ENCODE measurements at places on chromosomes 5 and 9. TPM values are rescaled to one million over a fixed set of nuclear protein-coding genes. Genes with fewer than 3 reads are reported as not detected.

- no peak for DNase-seq
These were observed 79.4 kb upstream of the RASEF start for GRCh38 chr9:83142389-83142788.

DNA sequence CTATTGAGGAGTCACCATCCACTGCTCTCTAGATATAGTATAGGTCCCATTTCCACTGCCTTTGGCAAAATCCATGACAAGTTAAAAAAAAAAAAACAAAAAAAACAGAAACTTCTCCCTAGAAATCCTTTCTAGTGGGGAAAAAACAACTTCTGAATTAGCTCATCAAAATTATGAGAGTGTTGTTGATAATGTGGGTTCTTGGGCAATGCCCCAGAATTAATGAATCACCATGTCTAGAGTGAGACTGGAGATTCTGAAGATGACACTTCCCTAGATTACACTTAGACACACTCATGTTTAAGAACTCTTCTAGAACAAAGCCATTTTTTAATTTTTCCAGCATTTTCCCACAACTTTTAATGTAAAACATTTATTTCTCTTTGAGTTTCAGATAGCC is 728.0 kb upstream of the C9orf72 start:
- DNase-seq, result no peak

DNA sequence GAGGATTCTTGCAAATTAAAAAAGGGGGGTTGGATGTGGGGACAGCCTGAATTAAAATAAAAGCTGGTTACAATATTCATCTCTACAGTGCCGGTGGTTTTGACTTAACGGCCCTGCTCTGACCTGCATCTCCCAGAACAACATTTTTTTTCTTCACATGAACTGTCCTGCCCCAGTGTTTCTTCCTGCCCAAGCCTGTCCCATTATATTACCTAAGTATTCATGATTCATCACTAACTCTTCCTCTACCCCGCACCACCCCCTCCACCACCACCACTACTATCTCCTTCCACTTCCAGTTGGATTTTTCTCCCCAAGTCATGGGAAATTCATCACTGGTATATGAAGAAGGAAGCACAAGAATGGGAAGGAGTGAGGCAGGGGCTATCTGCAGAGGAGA is 90.1 kb downstream of the ZFAND5 start:
- no peak for DNase-seq

GRCh38 chr5:55211184-55211874 is 15.8 kb downstream of the MCIDAS start:
- no peak for DNase-seq

DNA sequence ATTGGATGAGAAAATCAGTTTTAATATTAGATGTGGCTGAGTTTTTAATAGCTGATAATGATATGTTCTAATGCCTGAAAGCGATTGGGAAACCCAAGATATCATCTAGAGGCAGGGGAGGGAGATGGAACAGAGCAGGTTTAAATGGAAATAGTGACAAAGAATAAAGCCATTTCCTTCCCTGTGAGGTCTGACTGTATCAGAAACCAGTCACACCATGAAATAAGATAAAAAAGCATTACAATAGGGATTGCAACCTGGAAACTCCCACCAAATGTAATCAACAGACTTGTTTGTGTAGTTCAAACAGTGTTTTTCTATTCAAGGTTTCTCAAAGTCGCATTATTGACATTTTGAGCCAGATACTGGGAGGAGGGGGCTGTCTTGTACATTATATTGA is 110.1 kb upstream of the SMIM23 start:
- DNase-seq, result no peak

Gene CCNO
- total RNA-seq, result 9.1 TPM

Gene PLEKHG4B
- 5.0 TPM for total RNA-seq

Data from endodermal cell (in vitro differentiated cells).